T1000 (cell line): ENCODE measurements at places on chromosomes 16 and 17.

DNA sequence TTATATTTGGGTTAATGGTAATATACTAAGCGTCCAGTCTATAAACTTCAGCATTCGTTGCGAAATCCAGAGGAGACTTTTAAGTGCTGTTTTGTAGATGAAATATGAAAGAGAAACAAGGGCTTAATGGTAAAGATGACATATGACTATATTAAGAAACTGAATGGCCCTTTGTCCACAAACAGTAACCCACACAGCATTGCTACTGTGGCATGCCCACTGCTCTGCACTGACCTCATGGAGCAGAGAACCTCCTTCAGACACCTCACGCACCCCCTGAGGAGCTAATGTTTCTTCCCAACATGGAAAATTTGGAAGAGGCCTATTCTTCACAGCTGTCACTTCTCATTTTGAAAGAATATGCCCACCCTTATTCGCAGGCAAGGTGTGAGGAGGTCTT, 26.7 kb downstream of the ASPA start:
- DNase-seq = no peak

DNA sequence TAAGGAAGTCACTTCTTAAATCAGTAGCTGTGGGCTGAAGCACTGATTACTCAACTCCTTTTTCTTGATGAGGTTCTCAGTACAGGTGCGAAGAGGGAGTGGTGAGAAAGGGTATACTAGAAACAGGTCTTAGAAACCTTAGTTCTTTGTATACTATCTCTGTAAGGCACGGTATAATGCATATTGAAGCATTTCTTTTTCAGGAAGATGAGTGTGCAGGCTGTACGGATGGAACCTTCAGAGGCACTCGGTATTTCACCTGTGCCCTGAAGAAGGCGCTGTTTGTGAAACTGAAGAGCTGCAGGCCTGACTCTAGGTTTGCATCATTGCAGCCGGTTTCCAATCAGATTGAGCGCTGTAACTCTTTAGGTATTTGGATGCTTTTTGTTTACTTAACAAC, 39.2 kb downstream of the CYLD start:
- DNase-seq = no peak

GRCh38 chr16:79261481-79261940, 339.0 kb downstream of the MAF start:
- DNase-seq = no peak

DNA sequence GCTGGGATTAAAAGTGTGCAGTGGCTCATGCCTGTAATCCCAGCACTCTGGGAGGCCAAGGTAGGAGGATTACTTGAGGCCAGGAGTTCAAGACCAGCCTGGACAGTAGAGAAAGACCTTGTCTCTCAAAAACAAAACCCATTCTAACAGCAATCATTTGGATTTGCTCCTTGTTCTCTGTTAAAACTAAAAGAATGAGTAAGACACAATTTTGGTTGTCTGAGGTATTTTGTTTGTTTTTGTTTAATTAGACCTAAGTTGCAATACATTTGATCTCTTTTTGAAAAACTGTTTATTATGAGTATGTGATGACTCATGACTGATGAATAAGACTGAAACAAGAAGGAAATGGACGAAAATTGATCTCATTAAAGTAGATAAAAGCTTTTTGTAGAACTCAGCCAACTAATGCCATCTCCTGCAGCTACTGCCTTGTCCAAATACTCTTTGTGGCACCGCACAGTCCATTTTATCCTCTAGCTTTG, 29.0 kb downstream of the GLG1 start:
- DNase-seq = no peak

GRCh38 chr17:77675816-77676215, 282.7 kb upstream of the TNRC6C start:
- no peak for DNase-seq

GRCh38 chr16:48155926-48156789, at the start of gene ABCC12:
TSS of gene ABCC12 (minus strand) at chr16:48155993. CDS start at chr16:48146424, 9,569 bp downstream.
- DNase-seq = no peak

GRCh38 chr16:74611721-74612120, 4.8 kb upstream of the GLG1 start:
- no peak for DNase-seq

GRCh38 chr17:67055811-67056745, 11.7 kb downstream of the CACNG1 start:
- DNase-seq = no peak

GRCh38 chr17:30819971-30820705, 4.4 kb downstream of the CRLF3 start:
- DNase-seq = no peak

- DNase-seq = no peak
These were observed 563.9 kb downstream of the TMEM114 start for GRCh38 chr16:8026450-8026849.

DNA sequence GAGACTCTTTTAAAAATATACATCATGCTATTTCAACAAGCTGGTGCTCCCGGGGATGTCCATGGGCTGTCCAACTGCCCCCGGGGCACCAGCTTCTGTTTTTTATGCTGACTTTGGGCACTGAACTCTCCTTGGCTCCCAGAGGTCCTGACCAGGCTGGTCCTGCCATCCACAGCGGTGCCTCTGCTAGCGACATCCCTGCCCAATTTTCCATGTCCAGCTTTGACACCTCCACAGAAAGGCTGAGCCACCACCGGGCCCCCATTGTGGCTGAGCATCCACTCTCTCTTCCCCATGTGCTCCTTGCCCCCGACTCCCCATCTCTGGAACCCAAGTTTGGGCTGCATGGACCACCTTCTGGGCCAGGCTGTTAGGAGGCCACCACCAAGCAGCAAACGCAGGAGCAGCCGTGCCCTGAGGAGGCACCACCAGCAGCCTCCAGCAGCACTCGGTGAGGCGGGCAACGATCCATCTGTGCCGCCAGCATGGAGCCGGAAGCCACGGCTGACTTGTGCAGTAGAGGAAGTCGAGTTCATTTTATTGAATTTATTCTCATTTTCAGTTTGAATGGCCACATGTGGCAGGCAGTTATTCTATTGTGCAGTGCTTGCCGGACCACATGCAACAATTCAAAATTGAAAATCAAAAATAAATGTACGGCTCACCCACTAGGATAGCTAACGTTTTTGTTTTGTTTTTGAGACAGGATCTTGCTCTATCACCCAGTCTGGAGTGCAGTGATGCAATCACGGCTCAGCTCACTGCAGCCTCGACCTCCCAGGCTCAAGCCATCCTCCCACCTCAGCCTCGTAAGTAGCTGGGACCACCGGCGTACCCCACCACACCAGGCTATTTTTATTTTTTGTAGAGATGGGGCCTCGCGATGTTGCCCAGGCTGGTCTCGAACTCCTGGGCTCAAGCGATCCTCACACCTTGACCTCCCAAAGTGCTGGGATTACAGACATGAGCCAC, 2.8 kb upstream of the MEAK7 start:
- DNase-seq = no peak

DNA sequence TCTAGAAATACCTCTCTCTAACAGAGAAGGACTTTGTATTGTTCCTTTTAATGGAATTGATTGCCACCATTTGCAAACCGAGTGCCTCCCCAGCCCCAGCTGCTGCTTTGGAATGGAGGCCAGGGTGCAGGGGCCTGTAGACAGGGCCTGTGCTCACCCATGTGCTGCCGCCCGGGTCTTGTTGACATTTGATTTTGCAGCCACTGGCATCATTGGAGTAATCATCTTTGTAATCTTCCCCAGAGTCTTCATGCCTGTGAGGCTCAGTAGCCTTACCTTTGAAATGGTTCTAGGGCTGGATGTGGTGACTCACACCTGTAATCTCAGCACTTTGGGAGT, 119.8 kb downstream of the CLEC16A start:
- no peak for DNase-seq

- no peak for DNase-seq
These were observed 40.7 kb upstream of the CBFA2T3 start for GRCh38 chr16:89017543-89018281.

DNA sequence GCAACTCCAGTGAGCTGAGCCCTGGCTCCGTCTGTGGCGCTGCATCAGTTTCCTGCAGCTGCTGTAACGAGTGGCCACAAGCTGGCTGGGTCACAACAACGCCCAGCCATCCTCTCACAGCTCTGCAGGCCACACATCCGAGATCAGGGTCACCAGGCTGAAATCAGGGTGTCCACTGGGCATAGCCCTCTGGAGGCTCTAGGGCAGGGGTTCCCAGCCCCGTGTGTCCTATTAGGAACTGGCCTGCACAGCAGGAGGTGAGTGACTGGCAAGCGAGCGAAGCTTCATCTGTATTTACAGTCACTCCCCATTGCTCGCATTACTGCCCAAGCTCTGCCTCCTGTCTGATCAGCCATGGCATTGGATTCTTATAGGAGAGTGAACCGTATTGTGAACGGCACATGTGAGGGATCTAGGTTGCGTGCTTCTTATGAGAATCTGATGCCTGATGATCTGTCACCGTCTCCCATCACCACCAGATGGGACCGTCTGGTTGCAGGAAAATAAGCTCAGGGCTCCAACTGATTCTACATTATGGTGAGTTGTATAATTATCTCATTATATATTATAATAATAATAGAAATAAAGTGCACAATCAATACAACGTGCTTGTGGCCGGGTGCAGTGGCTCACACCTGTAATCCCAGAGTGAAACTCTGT, 176.5 kb downstream of the SEC14L1 start:
- DNase-seq = no peak

- DNase-seq = peak; percentile 55
These were observed 10.6 kb upstream of the TERF2 start for GRCh38 chr16:69396187-69397061.

- no peak for DNase-seq
These were observed 35.4 kb upstream of the CDH15 start for GRCh38 chr16:89135971-89136765.

GRCh38 chr17:40306395-40306794, 2.6 kb upstream of the RARA start:
- no peak for DNase-seq

GRCh38 chr17:41812381-41813151, at the start of gene FKBP10:
TSS of gene FKBP10 (plus strand) at chr17:41813004. CDS start at chr17:41813035, 31 bp downstream.
- peak; percentile 82 for DNase-seq

DNA sequence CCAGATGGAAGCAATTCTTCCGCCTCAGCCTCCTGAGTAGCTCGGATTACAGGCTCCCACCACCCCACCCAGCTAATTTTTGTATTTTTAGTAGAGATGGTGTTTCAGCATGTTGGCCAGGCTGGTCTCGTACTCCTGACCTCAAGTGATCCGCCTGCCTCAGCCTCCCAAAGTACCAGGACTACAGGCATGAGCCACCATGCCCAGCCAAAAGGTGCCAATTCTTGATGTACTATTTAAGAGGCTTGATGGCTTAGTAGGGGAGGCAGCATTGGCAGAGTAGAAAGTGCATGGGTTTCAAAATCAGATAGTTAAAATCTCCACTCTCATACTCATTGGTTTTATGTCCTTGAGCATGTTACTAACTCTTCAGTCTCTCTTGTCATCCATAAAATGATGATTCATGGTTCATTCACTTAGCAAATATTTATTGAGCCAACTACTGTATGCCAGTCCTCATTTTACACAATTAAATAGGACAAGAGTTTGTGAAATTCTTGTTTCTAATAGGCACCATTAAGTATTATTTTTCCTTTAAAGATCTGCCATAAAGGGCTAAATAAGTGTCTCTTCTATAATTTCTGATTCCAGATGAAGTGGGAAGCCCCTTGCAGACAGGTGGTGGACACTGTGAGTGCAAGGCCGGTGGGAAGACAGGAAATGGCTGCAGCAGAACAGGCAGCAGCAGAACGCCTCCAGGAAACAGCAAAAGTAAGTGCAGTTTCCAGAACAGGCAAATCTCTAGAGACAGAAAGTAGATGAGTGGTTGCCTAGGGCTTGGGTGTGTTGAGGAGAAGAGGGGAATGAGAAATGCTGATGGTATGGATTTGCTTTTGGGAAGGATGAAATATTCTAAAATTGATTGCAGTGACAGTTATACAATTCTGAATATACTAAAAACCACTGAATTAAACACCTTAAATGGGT, 8.2 kb upstream of the RPL27 start:
- DNase-seq = peak; percentile 21

GRCh38 chr17:42311240-42312034, 23.1 kb downstream of the STAT5A start:
- peak; percentile 37 for DNase-seq

DNA sequence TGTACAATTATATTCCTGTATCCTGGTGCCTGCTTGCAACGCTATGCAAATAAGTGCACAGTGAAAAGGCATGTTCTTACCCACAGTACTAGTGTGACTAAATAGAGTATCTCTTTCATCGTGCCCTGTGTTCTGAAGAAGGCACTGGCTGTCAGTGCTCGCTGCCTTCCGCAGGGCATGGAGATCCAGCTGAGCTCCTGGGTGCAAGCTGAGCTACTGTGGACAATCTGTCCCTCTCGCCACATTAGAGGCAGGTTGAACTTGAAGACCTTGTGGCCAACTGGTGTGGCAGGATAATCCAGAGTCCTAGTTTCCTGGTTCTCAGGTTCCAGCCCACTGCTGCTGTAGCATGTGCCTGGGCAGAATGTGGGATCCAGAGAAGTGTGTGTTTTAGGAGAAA, 1.9 kb upstream of the ST6GALNAC1 start:
- no peak for DNase-seq

DNA sequence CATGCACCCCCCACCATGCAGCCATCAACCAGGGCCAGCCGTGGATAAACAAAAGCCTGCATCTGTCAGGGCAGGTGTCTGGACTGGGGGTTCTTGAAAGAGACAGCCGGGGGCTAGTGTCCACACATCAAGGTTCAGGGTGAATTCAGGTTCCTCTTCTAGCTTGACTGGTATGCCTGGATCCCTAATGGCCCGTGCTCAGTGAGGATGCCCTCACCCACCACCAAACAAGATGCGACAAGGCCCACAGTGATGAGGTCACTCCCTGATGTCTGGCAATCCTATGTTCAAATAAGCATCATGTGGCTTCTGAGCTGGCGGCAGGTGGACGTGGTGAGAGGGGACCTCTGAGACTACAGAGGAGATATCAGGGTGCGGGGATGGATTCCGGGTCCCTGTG, 64.6 kb downstream of the GOSR1 start:
- no peak for DNase-seq

GRCh38 chr16:2081201-2082084, 33.7 kb downstream of the TSC2 start:
- DNase-seq = no peak

DNA sequence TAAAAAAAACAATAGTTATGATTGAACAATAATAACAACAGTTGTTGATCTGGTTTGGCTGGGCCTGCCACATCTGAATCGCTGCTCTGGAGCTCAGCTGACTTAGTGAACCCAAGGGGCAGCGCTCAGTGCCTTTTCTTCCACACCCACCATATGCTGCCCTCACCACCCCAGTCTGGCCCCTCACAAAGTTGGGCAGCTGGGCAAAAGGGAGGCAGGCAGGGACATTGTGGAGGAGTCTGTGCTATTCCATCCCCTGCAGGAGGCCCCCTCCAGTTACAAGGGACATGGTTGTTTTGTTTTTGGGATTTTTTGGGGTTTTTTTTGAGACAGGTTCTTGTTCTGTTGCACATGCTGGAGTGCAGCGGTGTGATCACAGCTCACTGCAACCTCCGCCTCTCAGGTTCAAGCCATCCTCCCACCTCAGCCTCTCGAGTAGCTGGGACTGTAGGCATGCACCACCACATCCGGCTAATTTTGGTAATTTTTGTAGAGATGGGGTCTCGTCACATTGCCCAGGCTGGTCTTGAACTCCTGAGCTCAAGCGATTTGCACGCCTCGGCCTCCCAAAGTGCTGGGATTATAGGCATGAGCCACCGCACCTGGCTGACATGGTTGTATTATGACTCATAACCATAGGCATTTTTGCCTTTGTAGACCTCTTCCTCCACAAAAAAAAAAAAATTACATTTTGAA, 8.6 kb upstream of the PECAM1 start:
- no peak for DNase-seq
